ENCODE measurements at places on chromosomes 2 and 18.

- no peak for DNase-seq
Measured at GRCh38 chr2:196249860-196250259, 78.5 kb upstream of the STK17B start.

DNA sequence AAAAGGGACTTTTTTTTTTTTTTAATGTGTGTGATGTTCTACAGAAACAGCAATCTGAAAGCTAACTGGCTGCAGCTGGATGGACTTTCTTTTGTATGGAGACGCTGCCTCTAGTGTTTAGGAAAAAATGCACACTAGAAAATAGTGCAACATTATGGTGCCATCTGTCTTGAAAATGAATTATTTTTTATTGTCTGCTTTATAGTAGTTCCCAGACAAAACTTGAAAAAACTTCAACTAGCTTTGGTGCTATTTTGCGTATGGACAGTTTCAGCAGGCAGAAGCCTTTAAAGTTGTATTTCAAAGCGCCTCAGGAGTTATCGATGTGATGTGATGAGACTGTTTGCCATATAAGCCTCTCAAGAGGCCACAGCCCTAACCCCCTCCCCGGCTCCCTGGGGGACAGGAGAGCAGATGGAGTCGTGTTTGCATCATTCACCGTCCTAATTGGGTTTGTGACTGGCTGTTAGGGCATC is 86.9 kb downstream of the LTBP1 start:
- DNase-seq: no peak

DNA sequence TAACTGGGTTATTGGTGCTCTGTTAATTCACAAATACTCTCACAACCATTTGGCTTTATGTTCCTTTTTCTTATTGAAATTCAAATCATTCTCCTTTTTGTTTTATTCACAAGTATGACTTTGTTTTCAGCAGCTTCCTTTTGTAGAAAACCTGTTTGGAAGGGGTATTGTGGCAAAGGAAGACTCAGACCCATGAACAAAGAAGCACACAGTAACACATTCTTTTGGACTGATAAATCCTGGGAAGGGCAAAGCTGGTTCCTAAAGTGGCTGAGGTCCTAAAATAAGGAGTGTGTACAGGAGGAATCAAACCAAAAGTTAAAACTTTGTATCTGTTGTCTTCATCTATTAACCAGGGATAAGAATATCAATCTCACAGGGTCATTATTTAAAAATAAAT is 374.7 kb upstream of the FIGN start:
- no peak for DNase-seq

DNA sequence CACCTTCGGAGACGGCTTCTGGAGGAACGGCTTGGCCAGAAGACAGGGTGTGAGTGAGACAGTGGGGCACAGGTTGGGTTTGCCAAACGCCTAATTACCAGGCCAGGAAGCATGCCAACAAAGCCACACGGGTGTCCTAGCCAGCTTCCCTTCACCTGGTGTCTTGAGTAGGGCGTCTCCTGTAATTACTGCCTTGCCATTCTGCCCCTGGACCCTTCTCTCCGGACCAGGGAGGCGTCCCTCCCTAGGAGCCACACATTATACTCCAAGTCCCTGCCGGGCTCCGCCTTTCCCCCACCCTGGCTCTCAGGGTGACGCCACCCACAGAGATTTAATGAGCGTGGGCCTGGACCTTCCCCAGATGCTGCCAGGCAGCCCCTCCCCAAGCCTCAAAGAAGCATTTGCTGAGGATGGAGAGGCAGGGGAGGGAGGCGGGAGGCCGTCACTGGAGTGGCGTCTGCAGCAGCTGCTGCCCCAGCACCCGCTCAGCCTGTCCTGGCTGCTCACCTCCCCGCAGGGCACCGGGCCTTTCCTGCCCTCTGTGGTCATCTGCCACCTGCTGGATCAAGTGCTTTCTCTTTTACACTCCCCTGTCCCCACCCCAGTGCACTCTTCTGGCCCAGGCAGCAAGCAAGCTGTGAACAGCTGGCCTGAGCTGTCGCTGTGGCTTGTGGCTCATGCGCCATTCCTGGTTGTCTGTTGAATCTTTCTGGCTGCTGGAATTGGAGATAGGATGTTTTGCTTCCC is 20.7 kb downstream of the FOSL2 start:
- no peak for DNase-seq

DNA sequence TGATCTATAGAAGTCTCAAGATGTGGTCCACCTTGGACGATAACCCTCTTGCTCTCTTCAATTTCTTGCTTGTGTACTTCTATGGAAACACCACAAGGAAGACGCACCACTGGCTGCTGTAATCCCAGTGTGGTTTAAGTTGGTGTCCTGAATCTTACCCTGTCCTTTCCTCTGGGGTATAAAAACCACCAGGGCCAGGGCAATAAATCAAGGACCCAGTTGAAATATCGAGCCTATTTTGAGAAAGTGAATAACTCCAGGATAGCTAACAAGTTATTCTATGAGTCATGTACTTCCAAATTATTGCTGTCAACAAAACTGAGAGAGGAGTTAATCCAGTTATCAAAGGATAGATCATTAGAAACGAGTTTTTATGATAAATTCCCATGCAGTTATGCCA is 137.0 kb downstream of the RND3 start:
- DNase-seq: no peak

GRCh38 chr2:2800697-2801096 is 469.6 kb upstream of the MYT1L start:
- DNase-seq: no peak

GRCh38 chr2:125870746-125871145 is 785.2 kb upstream of the GYPC start:
- DNase-seq: no peak

- DNase-seq: no peak
Measured at GRCh38 chr2:241851325-241852115, 7.2 kb downstream of the PDCD1 start.

- DNase-seq: no peak
Measured at GRCh38 chr2:45786030-45786835, 134.8 kb downstream of the PRKCE start.

DNA sequence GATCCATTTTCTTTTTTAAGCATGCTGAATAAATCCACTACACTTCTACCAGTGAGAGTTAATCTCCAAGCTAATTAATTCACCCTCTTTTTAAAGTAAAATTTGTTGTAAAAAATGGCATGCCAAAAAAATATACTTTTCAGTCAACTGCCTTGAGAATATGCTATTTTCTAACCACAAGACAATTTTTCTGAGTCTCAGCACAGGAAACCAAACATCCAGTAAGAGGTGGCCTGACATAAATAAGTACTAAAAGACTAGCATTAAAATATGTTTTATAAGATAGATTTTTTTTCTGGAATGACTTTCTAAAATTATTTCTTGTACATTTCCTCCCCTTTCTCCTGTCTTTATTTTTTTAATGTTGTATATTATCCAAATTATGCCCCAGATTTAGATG is 2.9 kb downstream of the FBXO36 start:
- no peak for DNase-seq

DNA sequence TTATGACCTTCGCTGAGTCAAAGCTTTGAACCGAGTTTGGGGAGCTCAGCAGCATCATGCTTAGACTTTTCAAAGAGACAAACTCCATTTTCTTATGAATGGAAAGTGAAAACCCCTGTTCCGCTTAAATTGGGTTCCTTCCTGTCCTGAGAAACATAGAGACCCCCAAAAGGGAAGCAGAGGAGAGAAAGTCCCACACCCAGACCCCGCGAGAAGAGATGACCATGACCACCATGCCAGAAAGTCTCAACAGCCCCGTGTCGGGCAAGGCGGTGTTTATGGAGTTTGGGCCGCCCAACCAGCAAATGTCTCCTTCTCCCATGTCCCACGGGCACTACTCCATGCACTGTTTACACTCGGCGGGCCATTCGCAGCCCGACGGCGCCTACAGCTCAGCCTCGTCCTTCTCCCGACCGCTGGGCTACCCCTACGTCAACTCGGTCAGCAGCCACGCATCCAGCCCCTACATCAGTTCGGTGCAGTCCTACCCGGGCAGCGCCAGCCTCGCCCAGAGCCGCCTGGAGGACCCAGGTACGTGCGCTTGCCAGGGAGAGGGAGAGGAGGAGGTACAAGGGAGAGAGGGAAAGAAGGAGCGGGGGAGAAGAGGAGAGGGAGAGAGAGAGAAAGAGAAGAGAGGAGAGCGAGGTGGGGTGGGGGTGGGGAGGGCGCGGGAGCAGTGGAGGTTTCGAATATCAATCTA is at the start of gene DLX1:
DLX1 (plus strand) TSS at position 48 of the 700 bp plus-strand sequence; CDS start at position 219, 171 bp downstream.
- DNase-seq: no peak

DNA sequence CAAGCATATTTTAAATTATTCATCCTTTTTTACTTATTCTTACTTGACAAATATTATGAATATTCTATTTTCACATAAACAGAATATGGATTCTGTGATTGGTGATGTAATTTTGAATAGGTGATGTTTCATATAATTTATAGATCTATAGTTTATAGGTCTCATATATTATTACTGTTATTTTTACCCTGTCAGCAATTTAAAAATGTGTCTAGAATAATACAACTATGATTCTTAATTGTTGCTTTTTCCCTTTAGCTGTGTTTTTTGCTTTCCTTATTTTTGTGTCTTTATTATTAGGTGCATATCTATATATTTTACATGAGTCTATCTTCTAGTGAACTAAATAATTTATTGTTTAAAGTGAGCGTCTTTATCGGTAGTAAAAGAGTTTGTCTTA is 226.7 kb upstream of the FSIP2 start:
- no peak for DNase-seq

DNA sequence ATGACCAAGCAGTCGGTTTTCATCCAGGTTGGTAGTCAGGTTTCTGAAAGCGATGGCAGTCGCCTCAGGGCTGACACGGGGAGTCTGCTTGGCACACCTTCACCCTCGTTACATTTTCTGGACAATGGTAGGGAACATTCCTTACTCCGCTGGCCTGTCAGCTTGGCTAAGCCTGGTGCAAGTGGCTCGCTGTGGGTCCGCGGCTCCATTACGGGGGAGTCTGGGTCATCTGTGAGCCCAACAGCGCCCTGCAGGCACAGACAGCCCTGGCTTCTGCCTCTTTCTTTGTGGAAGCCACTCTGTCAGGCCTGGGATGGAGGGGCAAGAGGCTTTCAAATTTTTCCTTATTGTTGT is 95.6 kb downstream of the HDAC4 start:
- no peak for DNase-seq

DNA sequence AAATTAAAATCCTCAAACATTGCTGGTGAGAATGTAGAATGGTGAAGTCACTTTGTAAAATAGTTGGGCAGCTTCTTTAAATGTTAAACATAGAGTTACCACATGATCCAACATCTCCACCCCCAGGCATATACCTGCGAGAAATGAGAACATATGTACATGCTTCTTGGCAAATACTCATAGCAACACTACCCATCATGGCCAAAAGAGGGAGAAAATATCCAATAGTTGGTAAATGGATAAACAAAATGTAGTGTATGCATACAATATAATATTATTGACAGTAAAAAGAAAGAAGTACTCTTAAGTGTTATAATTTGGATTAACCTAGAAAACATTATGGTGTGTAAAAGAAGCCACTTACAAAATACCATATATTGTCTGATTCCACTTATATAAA is 185.9 kb downstream of the CDH7 start:
- no peak for DNase-seq

DNA sequence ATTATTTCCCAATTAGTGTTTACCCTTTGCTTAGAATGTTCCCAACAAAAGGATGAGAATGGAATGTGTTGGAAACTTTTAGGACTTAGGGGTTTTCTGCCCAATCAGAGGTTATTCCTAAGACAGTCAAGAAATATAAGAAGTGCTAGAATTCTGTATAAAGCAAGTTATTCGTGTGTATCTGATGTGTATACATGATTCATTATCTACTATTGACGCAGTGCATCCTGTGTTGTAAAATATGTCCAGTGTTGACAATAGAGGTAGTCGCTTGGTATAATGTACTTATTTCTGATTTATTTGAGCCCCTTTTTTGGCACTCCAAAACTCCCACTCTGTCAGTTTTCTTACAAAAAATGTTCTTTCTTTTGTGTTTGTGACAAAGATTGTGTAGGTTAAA is 881 bp downstream of the PIKFYVE start:
- DNase-seq: no peak

GRCh38 chr2:107392241-107392704 is 434.4 kb upstream of the RGPD4 start:
- DNase-seq: no peak

DNA sequence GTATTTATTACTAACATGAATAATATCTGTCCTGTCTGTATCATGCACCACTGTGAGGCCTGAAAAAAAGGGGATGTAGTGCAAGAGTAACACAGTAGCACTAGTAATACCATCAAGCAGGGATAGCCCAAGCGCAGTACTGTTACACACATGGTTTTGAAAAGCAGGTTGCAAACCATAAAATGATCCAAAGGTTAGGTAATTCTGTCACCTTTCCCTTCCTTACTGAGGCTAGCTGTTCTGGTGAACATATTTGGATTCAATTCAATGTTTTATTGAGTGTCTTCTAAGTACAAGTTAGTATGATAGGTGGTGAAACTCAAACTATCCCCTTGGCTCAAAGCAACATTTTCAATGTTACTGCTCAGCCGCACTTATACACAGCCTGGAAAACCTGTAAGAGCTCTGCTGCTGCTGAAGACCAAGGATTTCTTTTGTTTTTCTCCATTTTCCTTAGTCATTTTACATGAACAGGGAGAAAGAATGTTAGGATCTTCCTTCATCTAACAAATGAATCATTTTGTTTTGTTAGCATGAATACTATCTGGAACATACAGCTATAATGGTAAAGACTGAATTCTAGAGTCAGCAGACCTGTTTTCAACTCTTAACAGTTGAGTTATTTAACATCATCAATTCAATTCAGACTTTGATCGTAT is 102.5 kb upstream of the ITPRID2 start:
- DNase-seq: no peak

GRCh38 chr2:195592105-195592504 is 64.9 kb upstream of the SLC39A10 start:
- no peak for DNase-seq

GRCh38 chr2:120548627-120549608 is 186.8 kb upstream of the GLI2 start:
- DNase-seq: no peak

DNA sequence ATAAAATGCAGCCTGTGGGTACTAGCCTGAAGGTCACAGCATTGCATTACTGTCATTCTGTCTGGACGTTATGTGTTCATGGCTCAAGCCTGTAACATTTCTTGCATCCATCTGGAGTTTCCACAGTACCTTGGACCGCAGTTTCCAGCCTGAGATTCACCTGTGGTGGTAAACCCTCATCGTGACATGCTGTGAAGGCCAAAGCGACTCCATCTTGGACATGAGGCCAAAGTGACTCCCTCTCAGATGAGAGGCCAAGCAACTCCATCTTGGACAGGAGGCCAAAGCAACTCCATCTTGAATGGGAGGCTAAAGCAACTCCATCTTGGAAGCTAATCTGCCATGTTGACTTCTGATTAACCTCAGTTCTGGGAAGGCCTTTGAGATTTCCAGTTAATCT is 257.7 kb upstream of the MYT1L start:
- DNase-seq: no peak

DNA sequence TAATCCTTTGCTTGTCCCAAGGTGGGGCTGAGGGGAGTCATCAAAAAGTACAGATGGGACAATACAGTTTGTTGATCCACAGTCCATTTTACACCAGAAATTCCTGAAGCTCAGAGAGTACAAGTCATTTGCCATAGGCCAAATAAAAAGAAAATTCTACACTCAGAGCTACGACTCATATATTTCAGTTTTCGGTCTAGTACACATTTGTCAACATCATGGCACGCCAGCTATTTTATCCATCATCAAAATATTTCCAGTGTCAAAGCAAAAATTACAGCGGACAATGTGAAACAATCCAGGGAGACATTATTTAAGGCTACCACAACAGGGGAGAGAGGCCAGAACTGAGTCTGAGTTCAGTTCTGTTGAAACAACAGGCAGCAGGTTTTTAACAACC is 587.5 kb upstream of the DSEL start:
- DNase-seq: no peak
